ENCODE measurements at places on chromosomes 4 and X.

DNA sequence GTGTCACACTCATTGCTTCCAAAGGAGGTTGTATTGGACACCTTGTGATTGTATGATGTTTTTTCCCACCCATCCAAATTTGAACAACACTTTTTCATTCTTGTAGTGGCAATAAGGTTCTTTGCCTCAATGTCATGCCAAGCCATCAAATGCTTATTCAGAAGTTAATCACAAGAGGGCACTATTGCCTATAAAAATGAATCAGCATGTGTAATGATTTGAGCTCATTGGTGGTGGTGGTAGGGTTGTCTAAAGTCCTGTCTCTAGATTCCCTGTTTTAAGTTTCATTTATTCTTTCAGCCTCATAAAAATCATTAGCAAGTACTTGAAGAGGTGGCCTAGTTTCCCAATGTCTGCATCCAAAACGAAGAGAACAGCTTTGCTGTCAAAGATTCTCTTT is 37.0 kb downstream of the IRS4 start:
- DNase-seq: no peak

DNA sequence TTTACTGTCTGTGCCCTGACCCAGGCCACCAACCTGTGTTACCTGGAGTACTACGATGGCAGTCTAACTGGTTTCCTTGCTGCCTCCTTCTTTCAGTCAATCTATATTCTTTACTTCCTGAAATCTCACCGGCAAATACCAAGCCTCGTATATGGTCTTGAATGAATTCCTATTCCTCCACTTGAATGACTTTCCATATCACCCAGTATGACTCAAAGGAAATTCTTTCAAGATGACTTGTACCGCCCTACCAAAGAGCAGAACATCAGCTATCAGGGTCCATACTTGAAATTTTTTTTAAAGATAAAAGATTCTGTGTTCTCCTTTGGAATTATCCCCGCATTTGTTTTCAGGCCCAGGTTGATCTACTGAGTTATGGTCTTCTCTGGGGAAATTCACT is 378.0 kb downstream of the AFF2 start:
- no peak for DNase-seq

GRCh38 chrX:121000589-121000988 is 15.0 kb upstream of the CT47A1 start:
- DNase-seq: no peak

GRCh38 chr4:174437749-174438148 is 84.5 kb downstream of the HPGD start:
- DNase-seq: no peak

DNA sequence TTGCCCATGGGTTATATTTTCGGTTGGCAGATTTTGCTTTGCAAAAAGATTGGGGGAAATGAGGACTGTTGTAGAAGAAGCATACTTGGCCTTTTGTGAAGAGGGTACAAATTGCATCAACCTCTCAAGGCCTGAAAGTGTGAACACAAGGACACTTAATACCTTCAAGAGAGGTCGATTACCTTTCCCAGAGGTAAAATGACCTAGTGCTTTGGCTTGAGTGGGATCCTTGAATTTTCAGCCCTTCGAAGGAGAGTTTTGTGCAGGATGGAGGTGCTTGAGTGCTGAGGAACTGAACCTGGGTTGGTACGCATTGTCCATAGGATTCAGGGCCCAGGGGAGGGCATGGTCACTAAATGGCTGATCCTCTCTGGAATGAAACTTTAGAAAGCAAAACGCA is 27.6 kb upstream of the NKAP start:
- DNase-seq: no peak

DNA sequence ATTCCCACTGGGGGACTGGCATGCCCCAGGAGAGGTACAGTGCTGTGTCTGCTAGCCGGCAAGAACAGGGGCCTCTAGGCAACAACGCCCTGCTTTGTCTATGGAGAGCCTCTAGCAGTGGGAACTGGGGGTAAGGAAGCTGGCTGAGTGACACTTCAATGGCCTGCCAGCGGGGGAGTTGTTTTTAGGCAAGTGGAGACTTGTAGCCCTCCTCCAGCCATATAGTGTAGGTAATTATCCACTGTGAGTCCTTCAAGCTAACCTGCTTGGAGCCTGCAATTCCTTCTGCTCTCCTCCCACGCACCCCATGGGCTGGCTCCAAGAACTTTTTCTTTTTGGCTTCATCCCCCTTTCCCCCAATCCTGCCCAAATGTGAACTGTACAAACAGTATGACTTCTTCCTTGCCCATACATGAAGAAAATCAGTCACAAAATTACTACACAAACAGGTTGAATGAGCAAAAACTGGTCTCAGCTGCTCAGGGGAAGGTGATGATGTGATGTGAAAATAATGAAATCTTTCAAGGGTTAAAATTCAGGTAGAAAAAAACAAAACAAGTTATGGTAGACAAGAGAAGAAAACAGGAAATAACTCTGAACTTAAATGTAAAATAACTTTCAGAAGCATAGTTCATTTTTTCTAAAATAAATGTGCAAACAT is 33.1 kb downstream of the LEF1 start:
- DNase-seq: no peak

DNA sequence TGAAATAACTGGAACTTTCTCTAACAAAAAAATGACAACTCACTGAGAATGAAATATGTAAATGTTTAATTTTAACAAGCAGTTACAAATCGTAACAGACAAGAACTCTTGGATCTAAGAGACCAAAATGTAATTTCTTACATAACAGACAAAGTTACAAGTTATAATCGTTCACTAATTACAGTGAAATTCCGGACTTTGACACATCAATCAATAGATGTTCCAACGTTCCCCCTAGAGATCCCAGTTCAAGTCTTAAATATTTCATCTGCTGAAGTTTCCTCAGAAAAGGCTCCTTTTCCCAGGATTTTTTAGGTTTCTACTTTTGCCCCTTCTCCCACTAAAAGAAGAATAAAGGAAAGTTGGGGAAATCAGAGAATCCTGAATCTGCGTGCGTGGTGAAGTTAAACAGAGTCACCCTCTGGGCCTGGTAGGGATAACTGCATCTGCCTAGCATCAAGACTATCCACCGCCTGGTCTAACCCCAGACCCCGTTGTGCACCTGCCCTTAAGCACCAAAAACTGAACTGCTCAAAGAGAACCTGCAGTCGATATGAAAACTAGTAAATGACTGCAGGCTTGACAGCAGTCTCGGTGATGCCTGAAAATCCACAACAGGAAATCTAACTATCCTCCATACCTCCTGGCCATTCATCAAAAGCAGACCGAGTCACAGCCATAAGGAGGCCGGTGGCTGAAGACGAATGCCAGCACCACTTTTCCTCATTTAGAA is 2.3 kb downstream of the IRF2 start:
- DNase-seq: no peak

DNA sequence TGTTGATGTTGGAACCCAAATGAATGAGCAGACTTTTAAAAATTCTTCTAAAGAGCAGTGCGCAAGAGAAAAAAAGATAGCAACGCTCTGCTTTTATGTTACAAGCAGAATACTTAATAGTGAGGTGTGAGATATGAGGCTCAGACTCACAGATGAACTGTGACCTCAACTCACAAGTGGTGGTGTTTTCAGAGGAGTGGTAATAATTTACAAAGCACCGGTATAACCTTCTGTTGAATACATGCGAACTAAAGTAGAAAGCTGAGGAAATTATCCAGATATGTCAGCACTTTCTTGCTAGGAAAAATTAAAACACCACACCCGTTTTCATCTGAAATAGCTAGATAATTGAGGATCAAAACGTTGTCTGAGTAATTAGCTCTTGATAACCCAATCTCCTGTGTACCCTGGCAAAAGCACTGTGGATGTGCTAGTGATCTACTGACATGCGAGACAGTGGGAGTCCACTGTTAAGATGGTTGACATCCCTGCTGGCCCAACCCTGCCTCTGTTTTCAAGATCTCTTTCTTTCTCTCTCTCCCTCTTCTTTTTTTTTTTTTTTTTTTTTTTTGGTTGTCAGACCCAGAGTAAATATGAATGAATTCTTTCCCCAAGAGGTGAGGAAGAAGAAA is 6.9 kb upstream of the TLL1 start:
- DNase-seq: no peak

GRCh38 chr4:5504486-5504885 is 203.9 kb downstream of the EVC2 start:
- DNase-seq: no peak

DNA sequence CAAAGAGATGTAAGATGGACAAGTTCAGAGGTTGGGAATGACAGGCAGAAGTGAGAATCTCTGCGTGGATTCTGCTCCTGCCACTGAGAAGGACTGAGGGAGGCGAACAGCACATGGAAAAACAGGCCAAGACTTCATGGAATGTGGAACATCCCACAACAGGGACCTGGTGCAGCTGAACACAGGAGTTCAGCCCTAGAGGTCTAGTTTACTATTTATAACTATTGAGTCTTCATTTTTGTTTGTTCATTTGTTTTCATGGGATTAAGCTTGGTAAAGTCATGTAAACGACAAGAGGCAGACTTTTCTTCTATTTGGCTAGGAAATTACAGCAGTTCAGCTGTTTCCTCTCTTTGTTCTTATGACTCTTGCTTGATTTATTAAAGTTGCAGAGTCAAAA is 234.5 kb downstream of the MAML3 start:
- no peak for DNase-seq

GRCh38 chrX:150813922-150814321 is 84.5 kb downstream of the CD99L2 start:
- DNase-seq: no peak

All from brain pericyte (primary cell).